ENCODE measurements at places on chromosomes 11 and 22.

GRCh38 chr22:46583571-46583970 lies 36.6 kb upstream of the GRAMD4 start:
- no peak for DNase-seq

GRCh38 chr22:19137384-19138216 lies 6.5 kb downstream of the TSSK2 start:
- DNase-seq = no peak

DNA sequence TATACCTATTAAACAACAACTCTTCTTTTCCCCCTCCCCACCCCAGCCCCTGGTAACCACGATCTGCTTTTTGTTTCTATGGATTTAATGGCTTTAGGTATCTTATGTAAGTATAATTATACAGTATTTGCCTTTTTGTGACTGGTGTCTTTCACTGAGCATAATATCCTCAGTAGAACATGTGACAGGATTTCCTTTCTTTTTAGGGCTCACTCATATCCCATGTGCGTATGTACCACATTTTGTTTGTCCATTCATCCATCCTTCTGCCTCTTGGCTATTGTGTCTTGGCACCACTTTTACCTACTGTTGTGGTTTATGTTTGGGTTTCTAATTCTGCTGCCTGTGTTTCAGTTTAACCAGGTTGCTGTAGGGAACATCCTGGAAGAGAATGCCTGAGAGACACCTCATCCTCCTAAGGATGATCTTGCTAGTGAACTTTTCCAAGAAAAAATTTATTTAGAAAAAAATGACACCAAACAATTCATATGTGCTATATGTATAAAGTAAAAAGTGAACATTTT lies 77.6 kb upstream of the SESN3 start:
- no peak for DNase-seq

- DNase-seq = no peak
These were observed 6.4 kb upstream of the BMAL1 start for GRCh38 chr11:13271060-13271693.

DNA sequence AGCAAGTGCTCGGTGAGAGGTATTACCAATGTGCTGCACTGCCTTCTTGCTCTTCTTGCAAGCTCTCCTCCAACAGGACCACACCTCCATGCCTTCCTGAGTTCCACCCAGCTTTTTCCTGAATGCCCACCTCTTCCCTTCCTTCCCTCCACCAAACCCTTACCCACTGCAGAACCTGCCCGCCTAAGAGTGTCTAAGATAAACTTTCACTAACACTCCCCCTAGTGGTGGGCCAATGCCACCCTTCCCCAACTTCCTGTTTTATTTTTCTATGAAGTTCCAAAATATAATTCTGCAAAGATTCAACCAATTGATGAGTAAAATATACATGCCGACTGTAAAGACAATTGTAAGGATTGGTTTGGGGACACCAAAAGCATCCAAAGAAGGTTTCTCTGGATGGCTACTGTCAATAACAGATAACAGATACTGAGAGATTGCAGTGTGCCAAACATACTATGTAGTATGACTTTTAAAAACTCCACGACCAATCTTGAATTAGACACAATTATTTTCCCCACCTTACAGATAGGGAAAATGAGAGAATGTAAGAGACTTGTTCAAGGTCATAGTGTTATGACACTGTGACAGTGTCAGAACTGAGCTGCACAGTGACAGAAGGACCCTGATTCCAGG lies 38.6 kb upstream of the BMAL1 start:
- peak; percentile 63 for DNase-seq

- DNase-seq = no peak
These were observed 410.6 kb downstream of the SOX6 start for GRCh38 chr11:15945726-15946125.

GRCh38 chr11:94513091-94513490 lies 830 bp downstream of the C11orf97 start:
- no peak for DNase-seq

DNA sequence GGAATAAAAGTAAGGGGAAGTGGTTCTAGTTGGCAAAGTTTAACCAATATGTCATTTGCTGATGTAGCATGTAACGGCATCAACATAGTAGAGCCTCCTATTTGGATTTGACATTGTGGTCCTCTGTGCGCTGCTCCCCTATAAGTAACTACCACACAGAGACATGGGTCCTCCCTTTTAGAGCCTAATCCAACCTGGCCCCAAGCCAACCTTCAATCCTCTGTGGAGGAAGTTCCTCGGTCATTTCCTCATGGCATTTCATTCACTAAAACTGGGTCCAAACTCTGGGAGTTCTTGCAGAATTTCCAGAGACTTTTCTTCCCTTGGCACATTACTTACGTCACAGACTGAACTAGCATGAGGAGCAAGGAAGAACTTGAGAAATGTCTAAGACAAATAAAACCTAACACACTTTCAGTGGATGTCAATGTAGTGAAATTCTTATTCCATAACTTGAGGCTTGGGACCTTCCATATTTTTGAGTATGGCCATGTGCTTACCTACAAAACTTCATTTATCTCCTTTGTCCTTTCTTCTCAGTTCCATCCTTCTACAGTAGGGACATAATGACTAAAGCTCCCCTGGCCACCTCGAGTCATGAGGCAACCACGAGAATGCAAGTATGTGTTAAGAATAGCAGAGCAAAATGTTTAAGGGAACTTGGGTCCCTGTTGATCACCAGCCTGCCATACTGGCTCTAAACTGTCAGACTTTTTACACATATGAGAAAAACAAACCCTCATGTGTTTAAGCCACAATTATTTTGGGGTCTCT lies 34.7 kb downstream of the MMP20 start:
- no peak for DNase-seq

DNA sequence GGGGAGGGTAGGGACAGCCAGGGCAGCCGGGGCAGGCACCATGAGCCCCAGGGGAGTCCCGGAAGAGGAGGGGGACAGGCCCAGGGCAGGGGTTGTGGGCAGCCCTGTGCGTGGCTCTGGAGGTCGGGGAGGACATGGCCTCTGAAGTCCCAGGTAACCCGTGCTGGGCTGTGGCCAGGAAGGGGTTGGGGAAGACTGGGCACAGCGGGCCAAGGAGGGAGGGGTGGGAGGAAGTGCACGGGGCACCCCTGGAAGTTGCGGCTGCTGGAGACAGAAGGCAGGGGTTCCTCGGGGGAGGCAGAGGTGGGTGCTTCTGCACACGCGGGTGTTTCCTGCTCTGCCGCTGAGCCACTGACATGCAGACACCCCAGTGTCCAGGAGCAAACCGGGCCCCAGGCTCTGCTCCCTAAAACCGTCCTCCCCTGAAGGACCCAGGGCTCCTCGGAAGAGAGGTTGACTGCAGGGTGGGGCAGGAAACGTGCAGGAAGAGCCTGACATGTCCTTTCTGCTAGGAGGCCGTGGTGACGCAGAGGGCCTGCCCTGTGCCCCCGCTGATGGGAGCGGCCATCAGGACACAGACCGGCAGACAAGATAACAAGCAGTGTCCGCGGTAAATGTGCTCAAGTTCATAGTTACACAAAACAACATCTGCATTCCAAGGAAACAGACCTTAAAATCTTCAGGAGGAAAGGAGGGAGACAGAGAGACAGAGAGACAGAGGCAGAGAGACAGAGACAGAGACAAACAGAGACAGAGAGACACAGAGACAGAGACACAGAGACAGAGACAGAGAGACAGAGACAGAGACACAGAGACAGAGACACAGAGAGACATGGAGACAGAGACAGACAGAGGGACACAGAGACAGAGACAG lies 5.7 kb downstream of the TNNI2 start:
- peak; percentile 19 for DNase-seq

DNA sequence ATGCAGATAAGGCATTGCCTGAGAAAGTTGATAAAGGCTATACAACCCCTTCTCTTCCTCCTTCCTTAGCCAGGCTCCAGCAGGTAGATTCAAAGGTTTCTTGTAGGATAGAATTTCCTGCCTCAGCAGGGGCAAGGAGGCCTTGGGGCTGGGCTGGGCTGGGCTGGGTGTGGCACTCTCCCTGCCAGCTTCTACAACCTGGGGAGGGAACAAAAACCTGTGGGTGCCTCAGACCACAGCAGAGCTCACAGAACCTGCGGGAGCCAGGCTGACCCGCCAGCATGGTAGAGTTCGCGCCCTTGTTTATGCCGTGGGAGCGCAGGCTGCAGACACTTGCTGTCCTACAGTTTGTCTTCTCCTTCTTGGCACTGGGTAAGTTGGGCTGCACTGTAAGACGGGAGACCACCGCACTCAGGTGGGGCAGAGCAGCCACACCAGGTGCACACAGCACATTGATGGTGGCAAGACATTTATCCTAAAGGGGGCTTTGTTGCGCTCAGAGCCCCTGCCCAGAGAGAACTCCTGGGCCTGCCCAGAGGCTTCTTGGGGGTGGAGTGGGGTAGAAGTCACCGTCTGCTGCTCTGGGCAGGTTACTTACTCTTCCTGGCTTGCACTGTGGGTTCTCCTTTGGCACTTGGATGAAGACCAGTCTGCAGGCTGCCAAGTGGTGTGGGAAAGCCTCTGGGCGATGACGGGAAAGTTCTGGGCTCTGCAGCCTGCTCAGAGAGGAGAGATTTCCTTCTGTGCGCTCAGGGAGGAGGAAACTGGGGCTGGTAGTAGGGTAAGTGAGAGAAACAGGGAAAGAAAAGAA lies at the start of gene MOGAT2:
Gene MOGAT2 (plus strand): TSS at position 231 of the 811 bp plus-strand sequence. CDS start 51 bp downstream, at position 282.
- no peak for DNase-seq

DNA sequence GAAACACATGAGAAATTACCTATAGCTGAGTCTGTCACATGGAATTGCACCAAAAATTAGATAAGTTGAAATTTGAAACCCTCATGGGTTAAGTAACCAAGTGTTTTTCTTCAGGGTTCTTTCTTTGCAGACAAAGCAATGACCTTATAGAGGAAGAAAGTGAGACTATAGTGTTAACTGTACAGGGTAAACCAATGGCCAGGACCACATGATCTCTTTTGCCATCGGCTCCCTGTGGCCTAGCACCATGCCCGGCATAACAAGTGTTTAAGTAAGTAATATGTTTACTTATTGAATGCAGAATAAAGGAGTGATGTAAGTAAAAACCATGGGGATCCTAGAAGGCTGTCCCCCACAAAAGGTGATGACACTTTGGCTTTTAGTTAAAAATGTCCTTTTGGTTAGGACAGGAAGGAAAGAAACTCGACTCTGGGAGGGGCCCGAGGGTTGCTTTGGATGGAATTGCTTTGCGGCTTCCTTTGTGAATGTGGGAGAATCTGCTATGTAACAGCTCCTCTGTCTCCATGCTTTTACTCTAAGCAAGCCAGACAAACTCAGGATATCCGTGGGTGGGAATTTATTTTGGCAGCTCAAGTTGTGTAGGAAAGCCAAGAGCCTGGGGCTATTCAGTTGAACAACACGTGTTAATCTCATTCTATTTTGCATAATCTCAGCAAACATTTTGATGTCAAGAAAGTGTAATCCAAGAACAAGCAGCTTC lies 454.7 kb downstream of the INSC start:
- DNase-seq = no peak

DNA sequence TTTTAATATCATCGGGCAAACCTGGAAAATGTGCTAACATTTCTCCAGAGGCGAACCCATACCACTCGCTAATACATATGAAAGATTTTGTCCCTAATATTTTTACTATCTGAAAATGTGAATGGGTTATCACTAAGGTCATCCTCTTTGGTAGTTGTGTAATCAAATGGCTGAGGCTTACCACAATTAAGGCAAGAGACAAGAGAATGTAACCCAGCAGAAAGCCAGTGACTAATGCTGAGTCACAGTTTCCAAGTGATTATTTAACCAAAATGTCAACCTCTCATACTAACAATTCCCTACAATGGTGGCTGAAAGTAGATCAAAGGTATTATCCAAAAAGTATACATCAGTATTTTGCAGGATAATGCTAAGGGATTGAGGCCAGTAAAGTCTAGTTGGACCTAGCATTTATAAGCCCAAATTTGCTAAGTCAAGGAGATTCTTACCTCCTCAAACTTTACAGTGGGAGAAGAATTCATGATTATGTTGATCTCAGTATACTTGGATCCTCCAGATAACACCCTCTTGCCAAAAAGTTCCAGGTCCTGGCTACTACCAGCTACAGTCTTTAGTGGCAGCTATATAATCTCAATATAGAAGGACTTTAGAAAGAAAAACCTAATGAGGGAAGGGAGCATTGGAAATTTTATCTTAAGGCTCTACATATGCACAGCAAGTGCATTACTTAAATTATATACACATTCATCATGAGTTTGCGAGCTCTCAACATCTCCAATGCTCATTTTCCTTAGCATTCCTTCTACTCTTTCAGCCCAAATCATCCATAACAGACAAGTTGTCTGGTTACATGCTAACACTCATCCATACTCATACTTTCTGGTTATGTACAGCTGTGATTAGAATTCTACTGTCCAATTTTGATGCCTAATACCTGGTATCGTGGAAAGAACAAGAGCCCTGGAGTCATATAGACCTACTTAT lies 25.4 kb downstream of the SIK3 start:
- DNase-seq = peak; percentile 94

GRCh38 chr11:15123849-15124248 lies 9.1 kb downstream of the INSC start:
- DNase-seq = peak; percentile 95

DNA sequence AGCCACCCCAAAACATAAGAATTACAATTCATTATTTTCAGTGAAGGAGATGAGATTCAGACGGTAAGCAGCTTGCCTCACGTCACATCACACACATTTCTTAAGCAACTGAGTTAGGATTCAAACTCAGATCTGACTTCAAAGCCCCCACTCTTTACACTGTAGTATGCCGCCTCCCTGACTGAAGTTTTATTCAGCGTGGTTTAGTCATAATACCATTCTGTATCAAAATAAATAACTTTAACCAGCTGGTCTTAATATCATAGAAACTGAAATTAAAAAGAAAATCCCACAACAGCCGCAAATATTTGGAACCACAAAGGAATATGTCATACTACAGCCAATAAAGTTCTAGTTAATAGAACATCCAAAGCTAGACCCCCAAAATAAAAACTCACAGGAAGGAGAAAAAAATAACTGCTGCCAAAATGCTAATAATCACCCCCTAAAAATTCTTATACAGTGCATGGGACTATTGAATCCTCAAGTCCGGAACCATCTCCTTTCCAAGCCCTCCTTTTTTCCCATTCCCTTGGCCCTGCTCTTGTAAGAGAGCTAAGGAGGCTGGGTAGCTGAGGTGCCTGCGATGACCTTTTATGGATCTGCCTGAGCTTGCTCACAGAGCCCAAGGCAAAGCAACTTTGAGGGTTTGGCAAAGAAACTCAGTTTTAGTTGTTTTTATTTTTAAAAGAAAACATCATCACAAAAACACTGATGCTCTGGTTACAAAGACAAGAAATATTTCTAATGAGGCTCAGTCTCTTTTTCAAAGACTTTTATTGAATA lies 334.5 kb downstream of the TTC28 start:
- DNase-seq = peak; percentile 41

Data from EH (cell line).